ENCODE measurements at places on chromosomes 3 and 15. TPM values are rescaled to one million over a fixed set of nuclear protein-coding genes. Genes with fewer than 3 reads are reported as not detected.

GRCh38 chr15:60301024-60301423, 96.8 kb downstream of the ANXA2 start:
- DNase-seq: peak; percentile 14

DNA sequence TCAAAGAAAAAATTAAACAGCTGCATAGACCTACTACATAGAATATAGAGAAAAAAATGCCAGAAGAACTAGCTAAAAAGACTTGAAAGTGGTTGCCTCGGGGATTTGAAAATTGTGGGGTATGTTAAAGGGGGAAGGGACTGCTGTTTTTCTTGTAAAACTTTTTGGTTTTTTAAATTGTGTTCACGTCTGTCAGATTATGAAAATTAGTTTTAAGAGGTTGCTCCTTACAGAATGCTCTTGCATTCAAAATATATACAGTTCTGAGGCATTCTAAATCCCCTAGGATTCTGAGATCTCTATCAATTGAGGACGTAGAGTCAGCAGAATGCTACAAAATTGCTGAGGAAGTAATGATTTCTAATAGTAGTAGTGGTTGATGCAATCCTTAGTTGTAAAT, 28.6 kb downstream of the PIAS1 start:
- DNase-seq: no peak

CERS3 gene
- not detected for total RNA-seq

PRSS50 gene
- total RNA-seq: not detected

TUSC7 gene
- not detected for total RNA-seq

MINAR1 gene
- total RNA-seq: 0.52 TPM

TMC3 gene
- not detected for total RNA-seq

RAB27A gene
- total RNA-seq: 5.6 TPM
